ENCODE measurements at places on chromosomes 16 and 17.

- DNase-seq = no peak
Measured at GRCh38 chr17:69525920-69526841, 111.7 kb downstream of the MAP2K6 start.

DNA sequence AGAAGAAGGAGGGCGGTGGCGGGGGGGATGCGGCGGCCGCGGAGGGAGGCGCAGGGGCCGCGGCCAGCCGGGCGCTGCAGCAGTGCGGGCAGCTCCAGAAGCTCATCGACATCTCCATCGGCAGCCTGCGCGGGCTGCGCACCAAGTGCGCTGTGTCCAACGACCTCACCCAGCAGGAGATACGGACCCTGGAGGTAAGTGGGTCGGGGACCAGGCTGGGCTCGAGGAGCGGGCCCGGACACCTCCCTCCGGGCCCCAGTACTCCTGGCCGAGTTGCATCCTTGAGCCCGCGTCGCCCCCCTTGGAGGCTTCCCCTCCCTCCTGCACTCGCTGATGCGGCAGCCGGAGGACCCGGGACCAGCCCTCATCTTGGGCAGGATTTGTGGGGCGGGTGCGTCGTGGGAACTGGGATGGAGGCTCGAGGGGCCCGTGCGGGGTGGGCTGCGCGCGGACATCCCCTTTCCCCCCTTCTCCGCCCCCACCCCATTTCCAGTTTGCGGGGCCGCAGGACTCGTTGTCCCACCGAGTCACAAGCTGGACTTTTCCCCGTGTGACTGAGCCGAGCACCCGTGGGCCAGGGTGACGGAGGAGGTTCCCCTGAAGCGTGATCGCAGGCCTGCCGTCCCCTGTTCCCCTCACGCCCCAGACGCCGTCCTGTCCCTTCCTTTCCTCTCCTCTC lies 572 bp downstream of the KSR1 start:
- no peak for DNase-seq

DNA sequence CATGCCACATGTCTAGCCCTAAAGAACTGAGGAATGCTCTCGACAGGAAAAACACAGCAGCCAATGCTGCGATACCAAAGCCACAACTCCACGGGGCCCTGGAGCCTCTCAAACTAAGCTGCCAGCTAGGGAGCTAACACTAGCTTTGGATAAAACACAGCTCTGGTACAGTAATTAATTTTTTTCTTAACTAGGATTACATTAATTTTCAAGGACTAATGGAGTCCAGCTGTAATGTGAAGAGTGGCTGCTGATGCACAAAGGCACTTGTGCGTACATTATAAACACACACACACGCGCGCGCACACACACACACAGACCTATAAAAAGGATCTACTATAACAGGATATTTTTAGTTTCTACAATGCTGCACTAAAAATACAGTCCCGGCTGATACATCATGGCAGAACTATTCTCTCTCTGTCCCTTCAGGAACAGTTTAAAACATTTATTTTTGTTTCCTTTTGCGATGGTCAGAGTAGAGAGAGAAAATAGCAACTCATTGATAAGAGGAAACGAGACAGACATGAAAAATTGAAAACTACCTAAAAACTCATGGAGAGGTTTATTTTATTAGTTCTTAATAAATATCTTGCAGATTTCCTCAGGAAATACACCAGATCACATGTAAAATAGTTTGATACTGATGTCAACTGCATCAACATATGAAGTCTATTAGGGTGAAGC lies 88.5 kb downstream of the SMG6 start:
- DNase-seq = no peak

GRCh38 chr17:77427391-77427991 lies 286.7 kb downstream of the SEC14L1 start:
- no peak for DNase-seq

DNA sequence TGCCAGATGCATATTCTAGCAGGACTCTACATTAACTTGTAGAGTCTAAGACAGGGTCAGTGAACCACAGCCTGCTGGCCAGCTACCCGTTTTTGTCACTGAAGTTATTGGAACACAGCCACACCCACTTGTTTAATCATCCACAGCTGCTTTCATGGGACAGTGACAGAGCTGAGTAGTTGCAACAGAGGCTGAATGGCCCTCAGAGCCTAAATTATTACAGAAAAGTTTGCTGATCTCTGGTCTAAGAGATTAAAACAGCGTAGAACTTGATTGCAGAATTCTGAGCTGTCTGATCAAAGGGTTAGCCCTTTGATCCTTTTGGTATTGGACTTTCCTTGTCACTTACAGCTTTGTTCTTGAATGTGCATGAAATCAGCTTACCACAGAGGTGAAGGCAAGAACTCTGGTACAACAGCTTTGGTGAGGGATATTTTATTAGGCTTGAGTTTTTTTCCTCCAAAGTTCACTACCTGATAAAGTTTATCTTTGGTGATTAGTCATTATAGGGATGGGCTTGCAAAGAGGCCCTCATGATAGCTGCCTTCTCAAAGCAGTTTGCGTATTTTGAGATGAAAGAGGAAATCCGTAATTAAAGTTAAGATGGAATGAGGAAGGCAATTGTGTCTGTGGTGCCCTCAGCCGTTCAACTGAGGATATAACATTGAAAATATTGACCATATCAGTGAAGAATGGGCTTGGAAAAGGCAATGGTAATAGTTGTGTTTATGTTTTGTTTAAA lies 23.6 kb downstream of the ALDH3A2 start:
- DNase-seq = no peak

DNA sequence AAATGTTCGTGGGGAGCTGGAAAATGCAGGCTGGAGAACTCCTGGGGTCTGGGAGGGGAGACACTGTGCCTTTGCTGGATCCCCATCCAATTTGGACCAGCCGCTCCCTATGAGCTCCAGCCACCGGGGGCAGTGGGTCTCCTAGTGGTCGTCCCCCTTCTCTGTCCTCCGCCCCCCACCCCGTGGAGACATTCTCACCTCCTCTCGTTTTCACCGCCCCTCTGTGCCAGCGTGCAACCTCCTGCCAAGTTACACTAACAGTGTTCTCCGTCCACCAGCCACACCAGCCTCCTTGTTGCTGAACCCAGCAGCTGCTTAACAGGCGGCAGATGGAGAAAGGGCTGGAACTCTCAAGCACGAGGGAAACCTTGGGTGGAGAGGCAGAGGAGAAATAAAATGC lies 67.4 kb upstream of the SOX9 start:
- DNase-seq = peak; percentile 45

- DNase-seq = no peak
Measured at GRCh38 chr16:85401370-85401916, 211.7 kb upstream of the GSE1 start.

DNA sequence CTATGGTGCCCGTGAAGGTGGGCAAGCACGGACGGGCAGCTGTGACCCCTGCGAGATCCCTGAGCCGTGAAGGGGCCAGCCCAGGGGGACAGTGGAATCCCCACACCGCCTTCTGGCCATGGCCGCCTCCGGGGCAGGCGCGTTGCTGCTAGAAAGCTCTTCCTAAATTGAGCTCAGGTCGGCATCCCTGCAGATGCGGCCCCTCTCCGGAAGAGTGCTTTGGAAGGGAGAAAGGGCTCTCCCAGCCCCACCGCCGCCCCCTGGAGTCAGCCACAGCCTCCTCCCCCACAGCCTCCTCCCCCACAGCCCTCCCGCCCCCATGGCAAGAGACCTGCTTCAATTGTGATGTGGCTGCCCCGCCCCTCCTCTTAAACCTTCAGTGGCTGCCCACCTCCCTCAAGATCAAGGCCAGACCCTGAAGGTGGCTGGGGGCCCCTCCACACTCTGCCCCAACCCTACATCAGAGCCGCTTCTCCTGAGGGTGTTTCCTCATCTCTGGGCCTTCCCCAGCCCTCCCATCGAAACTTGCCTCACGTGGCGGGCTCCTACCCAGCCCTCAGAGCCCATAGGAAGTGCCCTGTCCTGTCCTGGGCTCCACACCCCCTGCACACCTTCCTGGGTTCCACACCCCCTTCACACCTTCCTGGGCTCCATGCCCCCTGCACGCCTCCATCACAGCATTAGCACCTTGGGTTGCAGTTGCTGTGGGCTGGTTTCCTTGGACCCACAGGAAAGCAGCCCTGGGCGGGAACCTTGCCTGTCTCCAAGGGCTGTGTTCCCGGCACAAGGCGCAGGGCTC lies 5.5 kb upstream of the CBFA2T3 start:
- no peak for DNase-seq

DNA sequence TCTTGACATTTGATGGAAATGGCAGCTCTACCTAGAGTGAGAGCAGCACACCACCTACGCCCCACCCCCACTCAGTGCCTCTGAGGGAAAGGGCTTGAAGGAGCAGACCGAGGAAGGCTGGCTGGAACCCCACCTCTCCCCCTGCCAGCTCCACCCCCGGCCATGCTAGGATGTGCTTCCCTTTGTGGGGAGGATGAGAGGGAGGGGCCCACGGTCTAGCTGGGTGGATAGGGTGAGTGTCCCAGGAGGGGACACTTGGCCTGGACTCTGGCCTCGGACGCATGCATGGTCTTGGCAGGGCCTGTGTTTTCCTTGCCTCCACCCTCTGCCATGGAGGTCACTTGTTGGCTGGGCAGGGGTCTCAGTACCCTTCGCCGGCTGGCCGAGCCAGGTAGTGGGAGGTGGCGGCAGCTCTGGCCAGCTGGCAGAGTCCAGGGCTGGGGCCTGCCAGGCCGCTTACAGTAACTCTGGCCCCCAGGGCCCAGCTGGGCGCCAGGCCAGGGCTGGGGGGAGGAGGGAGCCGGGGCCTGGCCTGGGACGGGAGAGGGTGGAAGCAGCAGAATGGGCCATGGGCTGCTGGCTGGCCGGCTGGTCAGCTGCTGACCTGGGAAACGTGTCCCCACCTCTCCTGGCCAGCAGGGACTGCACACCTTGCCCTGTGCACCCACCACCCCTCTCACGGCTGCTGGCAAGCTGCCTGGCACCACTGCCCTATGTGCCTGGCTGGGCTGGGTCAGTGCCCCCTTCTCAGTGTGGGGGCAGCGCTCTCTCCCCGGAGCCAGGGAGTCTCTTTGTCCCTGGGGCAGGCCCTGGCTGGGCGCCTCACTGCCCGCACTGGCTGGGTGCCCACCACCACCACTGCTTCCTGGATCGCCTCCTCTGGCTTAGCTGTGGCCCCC lies 23.0 kb downstream of the RARA start:
- DNase-seq = no peak

GRCh38 chr16:89641458-89642119 lies 15.9 kb downstream of the CHMP1A start:
- no peak for DNase-seq

DNA sequence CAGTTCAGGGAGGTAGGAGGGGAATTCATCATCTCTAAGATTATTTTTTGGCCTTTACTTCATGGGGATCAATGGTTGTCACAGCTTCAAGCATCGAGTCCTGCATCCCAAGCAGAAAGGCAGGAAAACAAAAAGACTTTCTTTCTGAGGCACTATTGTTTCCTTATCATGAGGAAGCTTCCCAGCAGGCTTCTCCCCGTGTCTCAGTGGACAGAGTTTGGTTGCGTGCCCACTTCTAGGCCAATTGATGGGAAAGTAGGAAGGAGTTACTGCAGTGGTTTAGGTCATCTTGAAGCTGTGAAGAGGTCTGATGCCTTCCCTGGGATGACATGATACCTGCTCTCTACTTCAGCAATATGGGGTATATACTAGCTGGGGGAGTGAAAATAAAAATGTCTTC lies 175.3 kb upstream of the CDH13 start:
- DNase-seq = no peak

DNA sequence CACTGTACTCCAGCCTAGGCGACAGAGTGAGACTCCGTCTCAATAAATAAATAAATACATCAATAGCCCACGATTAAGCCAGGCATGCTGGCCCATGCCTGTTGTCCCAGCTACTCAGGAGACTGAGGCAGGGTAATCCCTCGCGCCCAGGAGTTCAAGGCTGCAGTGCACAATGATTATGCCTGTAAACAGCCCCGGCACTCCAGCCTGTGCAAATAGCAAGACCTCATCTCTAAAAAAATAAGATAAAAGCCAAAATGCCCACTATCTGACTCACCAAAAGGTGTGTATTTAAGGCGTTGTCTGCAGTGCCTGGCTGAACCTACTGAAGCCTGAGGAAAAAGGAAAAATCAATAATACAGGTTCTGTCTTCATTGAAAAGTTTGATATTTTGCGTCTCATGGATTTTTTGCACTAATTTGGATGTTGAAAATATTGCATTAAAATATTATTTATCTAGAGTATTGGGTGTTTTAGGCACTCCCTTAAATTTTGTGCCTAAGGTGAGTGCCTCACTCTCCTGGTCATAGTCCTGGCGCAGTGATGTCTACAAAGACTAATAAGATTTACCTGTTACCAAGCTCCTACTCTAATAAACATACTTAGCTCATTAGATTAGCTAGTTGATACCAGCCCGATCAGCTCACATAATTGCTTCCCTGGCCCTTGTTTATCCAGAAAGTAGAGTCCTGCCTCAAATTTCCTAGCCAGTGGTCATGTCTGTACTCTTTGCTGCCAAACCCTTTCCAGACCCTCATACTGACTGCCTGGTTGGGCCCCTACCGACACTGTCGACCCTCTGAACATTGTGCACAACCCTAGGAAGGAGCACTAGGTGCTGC lies 24.7 kb upstream of the TOB1 start:
- DNase-seq = no peak

- no peak for DNase-seq
Measured at GRCh38 chr16:4914528-4915225, 22.3 kb downstream of the PPL start.

DNA sequence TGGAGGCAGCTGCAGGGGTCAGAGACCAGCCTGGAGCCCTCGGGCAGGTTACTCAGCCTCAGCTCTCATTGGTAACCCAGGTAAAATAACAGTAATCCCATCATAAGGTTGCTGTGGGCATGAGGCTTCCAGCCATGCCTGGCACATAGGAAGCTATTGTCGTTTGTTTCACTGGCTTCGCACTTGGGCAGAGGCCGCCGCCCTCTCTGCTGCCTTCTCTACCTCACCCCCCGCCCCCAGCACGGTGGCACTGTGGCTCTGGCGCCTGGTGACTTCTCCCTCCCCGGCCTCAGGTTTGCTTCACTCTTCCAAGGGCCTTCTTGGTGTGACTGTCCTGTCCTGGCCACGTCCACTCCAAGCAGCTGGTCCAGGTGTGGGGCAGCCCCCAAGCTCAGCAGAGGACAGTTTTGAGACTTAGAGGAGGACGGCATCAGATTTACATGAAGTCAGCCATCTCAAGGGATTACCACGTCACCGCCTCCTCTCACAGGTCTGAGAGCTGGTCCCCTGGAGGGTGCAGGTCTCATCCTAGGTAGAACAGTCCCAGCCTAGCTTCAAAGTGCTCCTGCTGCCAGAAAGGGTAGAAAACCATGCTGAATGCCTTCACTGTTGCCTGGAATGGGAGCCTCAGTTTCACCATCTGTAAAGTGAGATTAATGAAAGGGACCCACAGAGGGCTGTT lies 34.8 kb downstream of the SREBF1 start:
- DNase-seq = no peak
